ENCODE measurements at places on chromosomes 4 and X.

DNA sequence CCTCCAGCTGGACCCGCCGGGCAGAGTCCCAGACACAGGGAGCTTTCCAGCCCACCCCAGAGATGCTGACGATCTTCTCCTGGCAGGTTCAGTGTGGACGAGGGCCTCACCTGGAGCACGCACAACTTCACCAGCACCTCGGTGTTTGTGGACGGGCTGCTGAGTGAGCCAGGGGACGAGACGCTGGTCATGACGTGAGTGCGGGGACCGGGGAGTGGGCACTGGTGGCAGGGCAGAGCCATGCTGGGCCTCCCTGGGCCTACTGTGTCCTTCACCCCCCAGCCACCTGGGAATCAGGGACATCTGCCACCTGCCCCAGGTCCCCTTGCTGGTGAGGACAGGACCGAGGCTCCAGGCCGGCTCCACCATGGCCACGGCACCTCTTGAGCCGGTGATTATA, 235.6 kb downstream of the AFAP1 start:
- DNase-seq = no peak

GRCh38 chr4:111946800-111947199, 198.5 kb upstream of the FAM241A start:
- no peak for DNase-seq

GRCh38 chr4:101153653-101154052, 193.7 kb downstream of the PPP3CA start:
- DNase-seq = no peak

DNA sequence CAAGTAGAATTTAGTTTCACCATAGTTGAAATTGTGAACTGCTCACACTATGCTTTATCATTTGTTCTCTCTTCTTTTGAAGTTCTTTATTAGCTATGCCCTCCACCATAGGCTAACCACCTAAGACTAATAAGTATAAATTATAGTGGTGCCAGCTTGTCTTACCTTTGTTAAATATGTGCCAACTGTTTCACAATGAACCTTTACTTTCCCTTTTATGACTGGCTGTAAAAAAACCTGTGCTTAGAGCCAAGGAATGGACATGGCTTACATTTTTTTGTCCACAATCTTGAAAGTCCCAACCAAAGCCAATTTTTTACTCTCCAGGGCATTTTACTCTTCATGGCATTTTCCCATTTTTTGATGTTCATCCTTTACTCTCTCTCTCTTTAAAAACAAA, 123.5 kb upstream of the LEF1 start:
- DNase-seq = no peak

GRCh38 chr4:64144994-64145393, 264.3 kb downstream of the TECRL start:
- DNase-seq = no peak

DNA sequence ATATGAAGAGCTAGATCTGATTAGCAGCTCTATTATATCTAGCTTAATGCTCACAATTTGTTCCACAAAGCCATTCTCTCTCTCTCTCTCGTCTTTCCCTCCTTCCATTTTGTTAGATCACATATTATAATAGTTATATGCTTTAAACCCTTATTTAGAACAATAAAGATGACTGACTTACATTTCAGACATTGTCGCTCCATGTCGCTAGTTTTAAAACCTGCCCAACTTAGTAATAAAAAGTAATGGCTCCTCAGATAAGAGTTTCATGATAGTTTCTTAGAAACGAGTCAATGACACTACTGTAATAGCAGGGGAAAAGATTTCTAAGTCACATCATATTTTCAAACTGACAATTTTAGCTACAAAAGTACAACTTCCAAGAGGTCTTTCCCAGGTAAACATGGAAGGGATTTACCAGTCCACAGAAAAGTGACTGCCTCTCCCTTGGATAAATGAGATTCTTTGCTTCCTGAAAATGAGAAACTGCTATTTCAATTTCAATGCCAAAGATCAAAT, 38.5 kb upstream of the YTHDC1 start:
- DNase-seq = no peak

- peak; percentile 84 for DNase-seq
Measured at GRCh38 chrX:72142094-72142793, 10.5 kb upstream of the RTL5 start.

GRCh38 chr4:39353478-39354253, 12.5 kb downstream of the RFC1 start:
- no peak for DNase-seq
